ENCODE measurements at places on chromosomes 3 and 15. TPM values are rescaled to one million over a fixed set of nuclear protein-coding genes. Genes with fewer than 3 reads are reported as not detected.

DNA sequence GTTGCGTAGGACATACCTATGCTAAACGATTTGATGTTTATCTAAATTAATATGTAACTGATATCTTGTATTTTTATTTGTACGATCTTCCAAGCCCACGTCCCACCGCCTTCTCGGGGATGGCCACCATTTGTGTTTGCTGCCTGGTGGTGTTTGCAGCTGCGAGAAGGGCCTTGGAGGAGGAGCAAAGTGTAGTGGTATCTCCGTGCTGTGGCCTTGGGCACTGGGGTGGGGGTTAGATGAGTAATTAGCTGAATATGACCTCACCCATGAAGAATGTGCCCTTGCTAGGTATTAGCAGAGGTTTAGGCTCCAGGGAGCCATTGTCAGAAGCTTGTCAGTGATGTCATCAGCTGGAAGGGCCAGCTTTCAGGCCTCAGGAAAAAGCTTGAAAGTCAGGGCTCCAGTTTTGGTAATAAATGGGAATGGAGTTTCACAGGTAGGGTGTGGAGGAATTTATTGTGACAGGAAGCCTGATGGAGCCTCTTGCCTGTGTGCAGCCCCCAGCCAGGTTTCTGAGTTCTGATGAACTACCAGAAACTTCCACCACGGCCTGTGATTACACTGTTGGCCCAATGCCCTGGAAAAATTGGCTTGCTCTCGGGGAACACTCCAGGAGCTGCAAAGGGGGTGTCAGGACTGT lies 41.0 kb downstream of the FLNB start:
- no peak for DNase-seq

- no peak for DNase-seq
Measured at GRCh38 chr3:52568069-52568468, 31.7 kb downstream of the UQCC5 start.

GRCh38 chr3:66655671-66656070 lies 154.8 kb upstream of the LRIG1 start:
- no peak for DNase-seq

DNA sequence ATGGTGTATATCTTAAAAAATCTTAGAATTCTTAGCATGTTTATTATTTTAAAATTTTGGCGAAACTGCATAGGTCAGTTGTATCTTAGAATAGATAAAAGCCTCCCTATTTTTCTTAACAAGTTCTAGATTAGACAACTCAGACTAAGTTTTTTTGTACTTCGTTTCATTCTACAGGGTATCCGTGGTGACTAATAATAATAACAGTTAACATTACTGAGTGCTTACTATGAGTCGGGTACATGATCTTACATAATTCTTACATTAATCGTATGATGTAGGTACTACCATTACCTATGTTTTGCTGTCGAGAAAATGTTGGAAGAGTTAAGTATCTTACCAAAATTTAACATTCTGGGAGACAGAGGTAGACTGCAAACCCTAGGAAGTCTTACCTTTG lies 60.7 kb downstream of the UBE2E2 start:
- DNase-seq, result no peak

- DNase-seq, result no peak
Measured at GRCh38 chr3:172043766-172044165, 4.4 kb downstream of the FNDC3B start.

DNA sequence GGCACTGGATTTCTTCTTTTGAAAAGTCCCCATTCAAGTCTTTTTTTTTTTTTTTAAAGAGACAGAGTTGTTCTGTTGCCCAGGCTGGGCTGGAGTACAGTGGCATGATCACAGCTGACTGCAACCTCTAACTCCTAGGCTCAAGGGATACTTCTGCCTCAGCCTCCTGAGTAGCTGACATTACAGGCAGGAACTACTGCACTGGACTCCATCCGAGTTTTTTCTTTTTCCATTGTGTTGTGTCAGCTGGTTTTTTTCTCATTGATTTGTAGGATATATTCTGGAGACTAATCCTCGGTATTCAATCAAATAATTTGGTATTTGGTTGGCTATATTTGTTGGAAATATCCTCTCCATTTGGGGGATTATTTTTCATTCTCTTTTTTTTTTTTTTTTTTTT lies 11.8 kb downstream of the POLR2M start:
- DNase-seq, result no peak

The CDC25A gene
- 34.1 TPM for total RNA-seq
